ENCODE measurements at places on chromosomes 11 and 22.

- no peak for DNase-seq
Measured at GRCh38 chr11:114095899-114096298, 36.4 kb downstream of the ZBTB16 start.

- no peak for DNase-seq
Measured at GRCh38 chr11:64624883-64625481, 34.0 kb downstream of the SLC22A12 start.

DNA sequence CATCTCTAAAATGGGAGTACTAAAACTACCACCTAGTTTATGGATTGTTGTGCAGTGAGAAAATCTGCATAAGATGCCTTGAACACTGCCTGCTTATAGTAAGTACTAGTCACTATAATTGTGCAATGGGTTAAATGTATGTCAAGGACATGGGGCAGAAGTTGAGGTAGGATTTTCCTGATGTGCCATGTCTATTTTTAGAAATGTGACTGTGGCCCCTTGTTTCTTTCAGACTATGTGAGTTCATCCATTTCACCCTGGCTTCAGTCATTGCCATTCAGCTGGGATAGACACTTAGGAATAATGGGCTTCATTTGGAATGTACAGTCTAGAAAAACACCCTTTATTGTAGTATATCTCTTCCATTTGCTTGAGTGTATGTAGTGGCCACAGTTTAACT lies 51.4 kb downstream of the BDNF start:
- DNase-seq: no peak

GRCh38 chr11:6603287-6604080 lies at the start of the genes ILK and RRP8:
TSS of gene ILK (plus strand) at chr11:6603774. CDS start at chr11:6604272, 498 bp downstream.
TSS of gene RRP8 (minus strand) at chr11:6603616. CDS start at chr11:6603502, 114 bp downstream.
- peak; percentile 70 for DNase-seq

DNA sequence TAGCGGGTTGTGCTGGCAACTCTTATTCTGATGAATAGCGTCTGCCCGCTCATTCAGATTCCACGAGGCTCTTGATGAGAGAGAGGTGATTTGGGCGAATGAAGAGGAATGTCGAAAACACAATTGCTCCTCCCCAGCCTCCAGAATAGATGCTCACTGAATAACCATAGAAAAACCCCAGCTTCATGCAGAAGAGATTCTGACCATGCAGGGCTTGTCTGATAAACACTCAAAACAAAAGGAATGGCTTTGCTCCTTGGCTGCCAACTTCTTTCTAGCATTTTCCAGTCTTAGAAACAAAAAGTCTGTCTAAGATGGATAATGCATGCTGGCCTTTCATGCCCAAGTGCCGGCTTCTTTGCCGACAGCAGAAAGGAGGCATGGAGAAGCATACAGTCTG lies 569.5 kb downstream of the MN1 start:
- DNase-seq: no peak

- DNase-seq: no peak
Measured at GRCh38 chr22:35116269-35116668, 50.3 kb downstream of the ISX start.

GRCh38 chr11:4084406-4085125 lies 10.0 kb upstream of the RRM1 start:
- DNase-seq: no peak

DNA sequence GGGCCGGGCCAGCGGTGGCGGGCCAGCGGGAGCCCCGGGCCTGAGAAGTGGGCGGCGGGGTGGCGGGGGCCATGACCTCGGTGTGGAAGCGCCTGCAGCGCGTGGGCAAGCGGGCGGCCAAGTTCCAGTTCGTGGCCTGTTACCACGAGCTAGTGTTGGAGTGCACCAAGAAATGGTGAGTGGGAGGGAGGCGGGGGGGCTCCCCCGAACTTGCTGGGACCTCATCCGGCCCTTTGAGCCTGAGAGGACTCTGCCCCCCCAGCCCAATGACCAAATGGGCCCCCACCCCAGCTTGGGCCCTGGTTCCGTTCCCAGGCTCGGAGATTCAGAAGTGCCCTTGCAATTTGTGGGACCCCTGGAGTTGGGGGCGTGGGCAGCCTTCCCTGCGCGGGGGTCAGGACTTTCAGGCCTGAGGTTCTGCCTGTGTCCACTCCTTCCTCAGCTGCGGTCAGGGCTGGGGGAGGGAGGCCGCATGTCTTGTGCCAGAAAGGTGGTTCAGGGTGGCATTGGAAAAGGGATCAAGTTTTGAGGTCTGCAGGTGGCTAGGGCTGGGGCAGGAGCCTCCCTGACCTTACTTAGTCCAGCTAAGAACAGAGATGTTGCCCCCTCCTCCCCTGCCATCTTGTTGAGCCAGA lies 496 bp downstream of the EHBP1L1 start:
- no peak for DNase-seq

- DNase-seq: no peak
Measured at GRCh38 chr22:40241200-40241763, 63.6 kb downstream of the TNRC6B start.

DNA sequence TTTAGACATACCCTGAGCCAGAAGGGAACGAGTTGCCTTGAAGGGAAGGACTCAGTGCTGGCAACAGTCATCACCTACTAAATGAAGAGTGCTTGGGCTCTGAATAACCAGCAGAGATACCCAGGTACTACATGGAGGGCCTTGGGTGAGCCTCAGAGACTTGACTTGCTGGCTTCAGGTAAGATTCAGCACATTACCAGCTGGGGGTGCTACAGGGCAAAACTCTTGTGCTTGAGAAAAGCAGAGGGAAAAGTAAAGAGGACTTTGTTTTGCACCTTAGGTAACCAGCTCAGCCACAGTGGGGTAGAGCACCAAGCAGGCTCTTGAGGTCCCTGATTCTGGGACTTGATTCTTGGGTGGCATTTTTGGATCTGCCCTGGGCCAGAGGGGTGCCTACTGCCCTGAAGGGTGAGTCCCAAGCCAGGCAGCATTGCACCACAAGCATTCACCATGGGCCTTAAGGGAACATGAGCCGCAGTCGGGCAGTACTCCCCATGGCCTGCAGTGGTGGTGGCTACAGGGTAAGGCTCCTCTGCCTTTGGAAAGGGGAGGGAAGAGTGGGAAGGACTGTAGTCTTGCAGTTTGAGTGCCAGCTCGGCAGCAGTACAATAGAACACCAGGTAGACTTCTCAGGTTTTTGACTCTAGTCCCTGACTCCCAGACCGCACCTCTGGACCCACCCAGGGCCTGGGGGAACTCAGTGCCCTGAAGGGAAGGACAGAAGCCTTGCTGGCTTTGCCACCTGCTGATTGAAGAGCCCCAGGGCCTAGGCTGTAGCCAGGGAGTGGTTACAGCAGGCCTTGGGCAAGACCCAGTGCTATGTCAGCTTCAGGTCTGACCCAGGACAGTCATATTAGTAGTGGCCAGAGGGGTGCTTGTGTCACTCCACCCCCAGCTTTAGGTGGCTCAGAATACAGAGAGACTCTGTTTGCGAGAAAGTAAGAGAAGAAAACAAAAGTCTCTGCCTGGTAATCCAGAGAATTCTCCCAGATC lies 22.7 kb upstream of the PLEKHA7 start:
- DNase-seq: no peak

DNA sequence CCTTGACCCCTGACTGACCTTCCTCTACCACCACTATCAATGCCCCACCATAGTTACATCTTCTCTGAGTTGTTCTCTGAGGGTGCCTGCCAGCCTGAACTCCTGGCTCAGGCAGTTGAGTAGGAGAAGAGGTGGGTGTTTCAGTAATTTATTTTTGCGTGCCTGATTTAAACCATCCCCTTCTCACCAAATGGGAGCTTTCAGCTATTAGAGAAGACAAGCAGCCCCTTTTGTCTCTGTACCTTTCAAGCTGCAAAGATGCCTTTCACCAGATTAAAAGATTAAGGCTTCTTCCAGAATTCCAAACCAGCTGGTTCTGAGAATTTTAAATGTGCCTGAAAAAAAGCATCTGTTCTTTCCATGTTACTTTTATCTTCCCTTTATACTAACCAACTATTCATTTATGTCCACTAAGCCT lies 223.8 kb downstream of the FAM76B start:
- DNase-seq: no peak

- DNase-seq: no peak
Measured at GRCh38 chr22:40718250-40719204, 39.2 kb downstream of the MCHR1 start.

GRCh38 chr11:11909727-11910126 lies 68.0 kb downstream of the USP47 start:
- no peak for DNase-seq

GRCh38 chr22:50250555-50251476 lies at the start of gene HDAC10:
TSS of gene HDAC10 (minus strand) at chr22:50251265. CDS start at chr22:50251032, 233 bp downstream.
- DNase-seq: peak; percentile 59

GRCh38 chr11:114250993-114251814 lies 45.0 kb upstream of the NNMT start:
- DNase-seq: no peak

GRCh38 chr11:66891851-66892660 lies 35.2 kb downstream of the LRFN4 start:
- peak; percentile 9 for DNase-seq

DNA sequence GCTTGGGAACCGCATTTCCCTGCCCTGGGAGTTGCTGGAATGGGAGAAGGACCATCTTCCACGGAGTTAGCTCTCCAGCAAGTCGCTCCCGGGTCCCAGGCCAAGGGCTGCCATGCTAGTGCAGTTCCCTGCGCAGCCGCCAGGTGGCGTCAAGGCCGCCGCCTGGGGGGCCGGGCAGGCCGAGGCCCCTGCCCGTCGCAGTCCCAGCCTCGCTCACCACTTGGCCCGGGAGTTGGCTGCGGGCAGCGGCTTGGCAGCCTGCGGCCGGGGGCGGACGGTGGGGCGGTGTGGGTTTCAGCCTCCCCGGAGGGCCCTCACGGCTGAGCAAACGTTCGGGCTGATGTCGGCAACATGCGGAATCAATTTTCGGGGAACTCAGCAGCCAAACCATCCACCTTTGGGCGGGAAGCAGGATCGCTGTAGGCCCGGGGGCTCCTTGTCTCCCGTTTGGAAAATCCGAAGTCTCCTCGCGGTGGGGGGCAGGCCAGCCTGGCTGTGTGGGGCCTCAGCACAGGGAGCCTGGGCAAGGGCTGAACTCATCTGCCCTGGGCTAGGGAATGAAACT lies 415.1 kb downstream of the SOX6 start:
- no peak for DNase-seq

- no peak for DNase-seq
Measured at GRCh38 chr11:35104655-35105054, 34.3 kb upstream of the CD44 start.

DNA sequence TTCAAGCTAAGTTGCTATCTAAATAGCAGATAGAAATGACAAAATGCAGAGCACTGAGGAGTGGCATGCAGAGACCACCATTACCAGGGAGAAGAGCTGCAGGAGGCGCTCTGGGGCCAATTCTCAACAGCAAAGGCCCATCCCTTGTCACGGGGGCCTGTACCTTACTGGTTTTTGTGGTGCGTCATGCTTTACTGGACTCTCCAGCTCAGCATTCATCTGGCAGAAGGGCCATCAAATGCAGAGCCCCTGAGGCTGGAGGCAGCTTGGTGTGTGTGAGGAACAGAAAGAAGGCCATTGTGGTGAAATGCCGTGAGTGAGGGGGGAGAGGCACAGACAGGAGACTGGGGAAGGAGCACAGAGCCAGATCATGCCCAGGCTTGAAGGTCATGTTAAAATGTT lies 56.5 kb upstream of the NAV2 start:
- no peak for DNase-seq

- no peak for DNase-seq
Measured at GRCh38 chr11:66844496-66845142, 1.4 kb downstream of the RCE1 start.

- no peak for DNase-seq
Measured at GRCh38 chr11:71349627-71350026, 97.2 kb upstream of the SHANK2 start.

GRCh38 chr11:8098879-8099278 lies 17.9 kb downstream of the TUB start:
- no peak for DNase-seq

DNA sequence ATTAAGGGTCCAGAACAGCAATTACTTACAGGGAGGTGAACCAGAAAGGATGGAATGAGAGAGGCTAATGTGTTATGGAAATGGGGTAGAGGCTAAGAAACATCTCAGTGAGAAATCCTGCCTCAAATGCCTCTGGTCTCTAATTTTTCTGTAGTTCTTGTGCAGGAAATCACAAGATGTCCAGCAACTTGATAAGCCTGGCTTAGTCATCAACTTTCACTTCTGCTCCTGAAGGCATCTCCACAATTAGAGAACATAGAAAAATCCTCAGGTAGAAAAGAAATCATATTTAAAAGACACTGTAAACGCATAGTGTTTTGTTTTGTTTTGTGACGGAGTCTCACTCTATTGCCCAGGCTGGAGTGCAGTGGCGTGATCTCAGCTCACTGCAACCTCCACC lies 18.7 kb downstream of the MRGPRX4 start:
- DNase-seq: no peak

- no peak for DNase-seq
Measured at GRCh38 chr11:87437844-87438223, 400.1 kb downstream of the TMEM135 start.

Measured in activated T-cell treated with anti-CD3 and anti-CD28 coated beads for 4 hours (primary cell).